ENCODE measurements at places on chromosomes 13 and 19. TPM values are rescaled to one million over a fixed set of nuclear protein-coding genes. Genes with fewer than 3 reads are reported as not detected.

KLK3 gene
- not detected for total RNA-seq

DNA sequence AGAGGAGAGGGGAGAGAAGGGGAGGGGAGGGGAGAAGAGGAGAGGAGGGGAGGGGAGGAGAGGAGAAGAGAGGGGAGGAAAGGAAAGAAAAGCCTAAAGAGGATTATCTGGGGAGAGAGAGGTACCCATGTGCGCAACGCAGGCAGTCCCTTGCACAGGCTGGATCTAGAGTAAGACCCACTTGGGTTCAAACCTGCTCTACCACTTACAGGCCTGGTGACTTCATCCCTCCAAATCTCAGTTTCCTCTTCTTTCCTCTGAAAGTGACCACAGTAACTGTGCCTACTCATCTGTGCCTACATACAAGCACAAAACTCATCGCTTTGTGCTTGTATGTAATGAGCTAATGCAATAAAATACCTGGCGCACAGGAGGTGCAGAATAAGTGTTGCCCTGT lies 732 bp upstream of the MAP1S start:
- no peak for DNase-seq

DNA sequence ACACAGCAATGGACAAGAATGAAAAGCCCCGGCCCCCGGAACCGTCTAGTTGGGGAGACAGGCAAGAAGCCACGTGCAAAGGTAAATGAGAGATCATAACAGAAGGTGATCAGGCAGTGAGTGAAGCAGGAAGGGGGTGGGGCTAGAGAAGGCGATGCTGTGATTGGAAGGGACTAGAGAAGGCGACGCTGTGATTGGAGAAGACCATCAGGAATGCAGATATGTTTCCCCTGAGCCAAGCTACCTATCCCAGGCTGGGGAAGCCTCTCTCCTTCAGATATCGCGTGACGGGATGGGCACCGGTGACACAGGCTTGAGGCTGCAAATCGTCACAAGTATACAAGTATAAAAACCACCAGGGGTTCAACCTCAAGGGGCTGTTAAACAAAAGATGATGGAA lies 21.8 kb downstream of the DCAF15 start:
- no peak for DNase-seq

GRCh38 chr13:73187106-73187505 lies 128.3 kb downstream of the KLF5 start:
- no peak for DNase-seq

DNA sequence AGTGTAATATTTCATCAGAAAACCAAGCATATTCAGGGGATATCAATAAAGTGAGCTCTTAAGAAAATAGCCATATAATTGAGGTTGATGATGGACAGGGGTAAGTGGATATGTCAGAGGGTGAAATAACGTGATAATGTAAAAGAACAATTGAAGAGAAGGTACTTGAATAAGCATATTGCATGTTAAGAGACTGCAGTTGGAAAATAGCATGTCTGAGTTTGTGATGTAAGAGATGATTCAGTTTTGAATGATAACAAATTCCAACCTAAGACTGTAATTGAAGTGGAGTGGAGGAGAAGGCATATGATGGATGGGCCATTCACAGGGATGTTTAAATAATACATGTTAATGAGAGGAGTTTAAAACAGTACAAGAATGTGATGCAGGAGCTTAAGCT lies 1633.5 kb downstream of the SLITRK1 start:
- DNase-seq, result no peak

GRCh38 chr13:32669030-32669646 lies 82.9 kb downstream of the PDS5B start:
- no peak for DNase-seq

GRCh38 chr19:29402563-29402962 lies 123.2 kb upstream of the VSTM2B start:
- DNase-seq, result no peak

GRCh38 chr19:38800577-38801347 lies 11.8 kb downstream of the LGALS7B start:
- no peak for DNase-seq

GRCh38 chr19:42206871-42207755 lies 10.4 kb downstream of the DEDD2 start:
- no peak for DNase-seq

DNA sequence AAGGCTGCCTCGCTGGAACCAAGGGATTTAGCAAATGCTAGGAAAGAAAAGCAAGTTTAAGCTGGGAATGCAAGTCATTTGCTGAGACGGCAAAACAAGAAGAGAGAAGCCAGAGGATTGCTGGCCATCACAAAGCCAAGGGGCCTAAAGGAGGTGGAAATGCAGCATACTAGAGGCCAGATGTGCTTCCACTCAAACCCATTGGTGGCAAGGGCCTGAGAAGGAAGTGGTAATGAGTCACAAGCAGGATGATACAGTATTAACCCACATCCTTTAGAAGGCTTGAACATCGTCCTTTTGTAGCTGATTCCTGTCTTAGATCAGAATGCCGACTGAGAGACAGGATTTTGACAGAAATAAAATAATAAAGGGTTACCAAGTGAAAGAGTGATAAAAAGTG lies 68.2 kb downstream of the ITGBL1 start:
- DNase-seq, result no peak

- DNase-seq, result no peak
Measured at GRCh38 chr13:113023694-113024430, 54.8 kb downstream of the MCF2L start.

DNA sequence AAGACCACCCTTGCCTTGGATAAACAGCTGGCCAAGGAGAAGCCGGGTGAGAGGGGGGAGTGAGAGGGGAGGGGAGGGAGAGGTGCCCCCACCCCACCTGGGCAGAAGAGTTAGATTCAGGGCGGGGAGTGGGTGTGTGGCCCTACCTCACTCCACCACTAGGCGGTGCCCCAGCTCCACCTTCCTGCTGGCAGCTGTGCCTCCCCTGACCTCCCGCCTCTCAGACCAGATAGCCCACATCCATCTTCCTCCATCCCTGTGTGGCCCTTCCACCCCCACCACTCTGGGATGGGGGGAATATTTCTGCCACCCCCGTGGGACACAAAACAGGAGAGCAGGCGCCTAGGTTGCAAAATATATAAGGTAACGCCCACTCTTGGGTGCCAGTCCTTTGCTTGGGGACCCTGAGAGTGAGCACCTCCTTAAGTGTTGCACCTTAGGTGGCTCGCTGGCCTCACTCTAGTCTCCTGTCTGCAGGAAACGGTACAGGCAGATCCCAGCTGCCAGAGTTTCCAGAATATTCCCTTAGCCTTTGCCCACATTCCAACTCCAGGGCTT lies 13.8 kb upstream of the EHD2 start:
- DNase-seq, result no peak

ZNF112 gene
- total RNA-seq, result 5.9 TPM

- no peak for DNase-seq
Measured at GRCh38 chr13:113869263-113869662, 5.4 kb upstream of the GAS6 start.

CYP2A6 gene
- not detected for total RNA-seq

GATAD2A gene
- total RNA-seq, result 69.6 TPM

CEACAM7 gene
- not detected for total RNA-seq

CKAP2 gene
- 12.3 TPM for total RNA-seq

DNA sequence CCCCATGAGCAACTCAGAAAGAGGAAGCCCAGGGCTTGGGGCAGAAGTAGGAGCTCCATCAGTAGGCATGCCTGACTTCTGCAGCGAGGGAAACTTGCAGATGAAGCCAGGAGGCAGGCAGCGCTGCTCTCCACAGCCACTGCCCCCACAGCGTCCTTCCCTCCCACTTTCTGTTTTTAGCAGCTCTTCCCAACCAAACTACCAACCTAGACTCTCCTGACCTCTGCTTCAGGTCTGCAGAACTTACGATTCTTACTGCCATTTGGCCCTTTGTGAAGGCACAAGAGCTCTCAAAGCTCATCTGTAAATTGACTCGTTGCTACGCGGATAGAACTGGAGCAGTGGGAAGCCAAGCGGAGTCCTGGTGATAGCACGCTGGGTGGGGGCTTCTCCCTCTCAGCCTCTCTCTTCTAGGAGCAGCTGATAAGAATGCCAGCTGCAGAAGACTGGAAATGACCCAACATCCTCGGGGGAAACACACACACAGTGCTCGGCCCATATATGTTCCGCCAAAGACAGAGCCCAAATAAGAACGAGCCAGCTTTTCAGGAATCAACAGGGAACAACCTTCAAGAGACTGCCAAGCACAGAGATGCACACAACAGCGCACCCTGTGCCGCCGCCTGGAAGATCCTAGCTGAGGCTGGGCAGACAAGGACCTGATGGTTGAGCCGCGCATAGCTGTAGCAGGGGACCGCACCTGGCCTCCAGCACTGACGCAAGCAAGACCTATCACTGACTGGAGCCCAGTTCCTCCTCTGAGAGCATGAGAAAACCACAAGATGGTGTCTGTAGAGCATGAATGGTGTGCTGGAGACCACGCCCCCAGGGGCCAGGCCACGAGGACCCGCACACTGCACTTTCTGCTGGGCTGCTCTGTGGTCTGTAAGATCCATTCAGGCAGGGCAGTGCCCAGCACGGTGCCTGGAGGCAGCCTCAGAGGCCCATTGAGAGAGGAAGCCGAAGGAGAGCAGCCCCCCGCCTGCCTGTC lies 15.9 kb upstream of the SLC35E1 start:
- DNase-seq, result peak; percentile 36

SYNE4 gene
- total RNA-seq, result 2.1 TPM

DNA sequence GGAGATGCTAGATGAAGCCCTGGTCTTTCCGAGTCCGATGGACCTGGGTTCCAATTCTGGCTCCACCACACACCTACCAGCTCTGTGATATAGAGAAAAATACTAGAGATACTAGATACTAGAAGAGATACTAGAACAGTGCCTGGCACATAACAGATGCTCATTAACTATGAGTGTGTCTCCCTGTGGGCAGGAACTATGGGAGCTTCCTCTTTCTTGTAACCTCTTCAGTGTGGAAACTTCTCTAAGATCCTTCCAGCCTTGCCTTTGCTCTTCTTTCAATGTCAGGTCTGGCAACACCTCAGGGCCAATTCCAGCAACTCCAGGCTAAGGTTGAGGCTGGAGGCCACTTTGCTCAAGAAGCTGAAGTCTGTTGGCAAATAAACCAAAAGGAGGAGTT lies 143.9 kb downstream of the KATNAL1 start:
- no peak for DNase-seq

DNA sequence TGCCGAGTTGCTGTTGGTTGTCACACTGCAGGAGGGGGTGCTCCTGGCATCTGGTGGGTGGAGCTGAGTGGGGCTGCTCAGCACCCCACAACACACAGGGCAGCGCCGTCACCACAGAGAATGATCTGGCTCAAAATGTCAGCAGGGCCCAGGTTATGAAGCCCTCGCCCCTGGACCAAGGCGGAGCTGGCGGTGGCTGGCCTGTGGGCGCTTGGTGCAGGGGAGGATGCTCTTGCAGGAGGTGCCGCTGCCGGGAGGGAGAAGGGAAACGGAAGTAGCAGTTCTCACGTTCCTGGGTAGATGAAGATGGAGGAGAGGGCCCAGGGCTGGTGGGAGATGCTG lies 14.2 kb upstream of the LENG8 start:
- no peak for DNase-seq

- no peak for DNase-seq
Measured at GRCh38 chr19:8148410-8149260, 757 bp downstream of the FBN3 start.

DNA sequence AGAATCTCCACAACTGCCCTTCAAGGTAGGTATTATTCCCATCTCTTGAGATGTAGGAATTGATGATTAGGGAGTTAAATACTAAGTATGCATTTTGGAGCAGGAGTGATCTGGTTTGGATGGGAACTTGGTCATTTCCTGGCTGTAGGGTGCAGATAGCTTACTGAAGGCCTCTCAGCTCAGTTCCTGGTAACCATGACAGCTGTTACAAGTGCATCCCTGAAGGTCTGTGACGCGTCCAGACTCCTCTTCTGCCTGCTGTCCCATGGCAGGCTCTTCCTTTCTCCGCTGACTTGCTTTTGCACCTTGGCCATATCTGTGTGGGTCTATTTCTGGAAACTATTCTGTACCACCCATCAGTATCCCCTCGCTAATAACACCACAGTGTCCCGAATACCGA lies 387.8 kb downstream of the ZNF536 start:
- no peak for DNase-seq

LRG1 gene
- 2.5 TPM for total RNA-seq

DNA sequence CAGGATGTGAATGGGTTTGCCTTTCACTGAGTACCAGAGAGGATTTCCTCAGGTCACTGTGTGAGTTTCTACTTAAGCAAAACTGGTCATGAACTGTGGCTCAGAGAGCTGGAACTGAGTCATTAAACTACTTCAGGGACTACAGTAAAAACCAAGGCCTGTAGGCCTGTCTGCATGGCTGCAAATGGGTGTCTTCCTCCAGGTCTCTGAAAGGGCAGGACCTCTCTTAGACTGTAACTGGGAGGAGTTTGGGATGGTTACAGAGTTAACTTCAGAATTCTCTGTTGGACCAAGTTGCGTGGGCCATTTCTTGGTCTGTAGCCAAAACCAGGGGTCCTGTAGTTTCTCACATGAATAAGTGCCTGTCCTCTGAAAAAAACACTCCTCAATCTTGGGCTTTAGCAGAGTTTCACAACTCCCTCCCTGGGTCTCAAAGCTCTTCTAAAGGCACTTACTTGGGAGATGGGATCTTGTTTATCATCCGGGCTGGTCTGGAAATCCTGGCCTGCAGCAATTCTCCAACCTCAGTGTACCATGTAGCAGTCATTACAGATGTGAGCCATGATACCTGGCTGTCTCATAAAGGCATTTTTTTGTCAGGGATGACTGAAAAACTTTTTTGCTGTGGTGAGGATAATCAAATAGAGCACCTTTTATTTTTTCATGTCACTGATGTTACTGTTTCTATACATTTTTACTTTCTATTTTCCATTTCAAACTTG lies 19.7 kb downstream of the ZNF714 start:
- DNase-seq, result no peak

- DNase-seq, result no peak
Measured at GRCh38 chr13:25371158-25371874, 458 bp upstream of the ATP8A2 start.

RYR1 gene
- total RNA-seq, result 5.7 TPM

C19orf38 gene
- total RNA-seq, result 0.66 TPM

ZNF600 gene
- 6.3 TPM for total RNA-seq

NUDT19 gene
- total RNA-seq, result 6.6 TPM

ZNF793 gene
- total RNA-seq, result 5.9 TPM

DNA sequence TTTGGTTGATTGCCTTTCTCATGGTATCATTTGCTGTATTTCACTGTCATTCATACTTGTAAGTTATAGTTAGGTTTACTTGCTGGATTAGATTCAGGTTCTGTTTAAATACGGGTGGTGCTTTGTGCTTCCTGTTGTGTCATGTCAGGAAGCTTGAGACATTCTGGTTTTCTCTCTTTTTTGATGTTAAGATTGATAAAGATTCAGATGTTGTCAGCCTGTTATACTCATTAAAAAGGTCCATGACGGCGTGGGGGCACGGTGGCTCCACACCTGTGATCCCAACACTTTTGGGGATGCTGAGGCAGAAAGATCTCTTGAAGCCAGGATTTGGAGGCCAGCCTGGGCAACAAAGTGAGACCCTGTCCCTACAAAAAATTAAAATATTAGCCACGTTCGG lies 45.7 kb downstream of the NAA16 start:
- no peak for DNase-seq

DNA sequence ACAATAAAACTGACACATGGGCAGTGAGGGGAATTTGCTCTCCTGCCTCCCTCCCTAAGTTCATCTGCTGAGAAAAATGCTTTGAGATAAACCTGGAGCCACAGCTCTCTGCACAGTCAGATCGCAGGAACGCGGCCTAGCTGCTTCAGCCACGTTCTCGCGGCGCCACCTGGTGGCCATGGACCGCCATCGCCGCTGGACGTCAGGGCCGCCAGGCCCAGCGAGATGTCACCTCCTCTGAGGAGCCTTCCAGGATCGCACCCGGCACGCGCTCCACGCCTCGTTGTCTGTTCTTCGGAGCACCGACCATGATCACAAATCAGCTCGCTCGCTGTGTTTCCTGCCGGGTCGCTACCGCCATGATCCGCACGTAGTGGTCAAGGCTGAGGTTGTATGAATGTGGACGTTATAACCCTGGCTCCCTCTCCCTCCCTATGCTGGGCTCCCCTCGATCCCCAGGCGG lies 20.6 kb upstream of the USP29 start:
- DNase-seq, result peak; percentile 28
